ENCODE measurements at places on chromosomes 1 and 21.

DNA sequence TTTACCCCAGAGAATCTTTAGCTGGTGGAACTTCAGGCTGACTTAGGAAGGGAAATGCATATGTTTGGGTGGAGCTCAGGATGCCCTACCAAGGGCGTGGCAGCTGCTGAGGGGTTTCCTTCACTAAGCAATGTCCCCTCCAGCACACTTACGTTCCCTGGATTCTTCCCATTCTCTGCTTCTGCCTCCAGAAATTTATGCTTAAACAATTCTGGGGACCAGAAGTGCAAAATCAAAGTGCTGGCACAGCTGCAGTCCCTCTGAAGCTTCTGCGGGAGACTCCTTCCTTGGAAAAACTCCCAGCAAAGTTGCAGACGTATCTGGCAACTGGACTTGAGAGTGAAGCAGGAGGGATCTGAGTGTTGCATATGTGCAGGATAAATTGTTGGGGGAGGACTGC, 402.8 kb downstream of the PCP4 start:
- DNase-seq, result no peak

- no peak for DNase-seq
Observed at GRCh38 chr1:167763525-167764220, 41.9 kb downstream of the MPZL1 start.

DNA sequence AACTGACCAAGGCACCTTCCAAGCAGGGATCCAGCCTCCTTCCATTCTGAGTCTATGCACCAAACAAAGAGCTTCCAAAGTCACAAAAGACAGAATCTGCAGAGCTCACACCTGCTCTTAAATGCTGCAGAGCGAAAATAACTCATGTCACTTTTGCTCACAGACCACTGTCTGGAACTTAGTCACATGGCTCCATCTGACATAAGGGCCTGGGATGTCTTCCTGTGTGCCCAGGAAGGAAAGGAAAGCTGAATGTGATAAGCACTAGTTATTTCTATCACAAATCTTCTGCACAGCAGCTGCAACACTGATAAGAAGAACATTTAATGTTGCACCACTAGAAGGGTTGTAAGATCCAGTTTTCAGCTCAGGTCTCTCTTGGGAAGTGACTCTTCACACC, 39.5 kb upstream of the SGIP1 start:
- DNase-seq, result no peak

DNA sequence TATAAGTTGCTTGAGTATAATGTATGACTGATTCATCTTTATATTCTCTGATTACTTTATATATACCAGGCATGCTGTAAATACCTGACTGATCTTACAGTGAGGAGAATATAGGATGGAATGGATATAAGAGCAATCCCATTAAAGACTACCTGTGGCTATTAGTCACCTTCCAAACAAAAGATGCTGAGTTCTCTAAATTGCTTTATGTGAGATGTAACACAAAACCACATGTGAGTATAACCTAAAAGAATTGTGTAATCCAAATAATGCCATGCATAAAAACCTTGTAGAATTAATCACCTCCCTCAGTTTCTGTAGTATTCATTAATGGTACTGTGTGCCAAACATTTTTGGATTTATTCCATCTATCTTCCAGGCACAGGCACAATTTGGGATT, 134.6 kb upstream of the LRRC7 start:
- no peak for DNase-seq

GRCh38 chr1:173409613-173410012, 67.5 kb upstream of the PRDX6 start:
- DNase-seq, result no peak

DNA sequence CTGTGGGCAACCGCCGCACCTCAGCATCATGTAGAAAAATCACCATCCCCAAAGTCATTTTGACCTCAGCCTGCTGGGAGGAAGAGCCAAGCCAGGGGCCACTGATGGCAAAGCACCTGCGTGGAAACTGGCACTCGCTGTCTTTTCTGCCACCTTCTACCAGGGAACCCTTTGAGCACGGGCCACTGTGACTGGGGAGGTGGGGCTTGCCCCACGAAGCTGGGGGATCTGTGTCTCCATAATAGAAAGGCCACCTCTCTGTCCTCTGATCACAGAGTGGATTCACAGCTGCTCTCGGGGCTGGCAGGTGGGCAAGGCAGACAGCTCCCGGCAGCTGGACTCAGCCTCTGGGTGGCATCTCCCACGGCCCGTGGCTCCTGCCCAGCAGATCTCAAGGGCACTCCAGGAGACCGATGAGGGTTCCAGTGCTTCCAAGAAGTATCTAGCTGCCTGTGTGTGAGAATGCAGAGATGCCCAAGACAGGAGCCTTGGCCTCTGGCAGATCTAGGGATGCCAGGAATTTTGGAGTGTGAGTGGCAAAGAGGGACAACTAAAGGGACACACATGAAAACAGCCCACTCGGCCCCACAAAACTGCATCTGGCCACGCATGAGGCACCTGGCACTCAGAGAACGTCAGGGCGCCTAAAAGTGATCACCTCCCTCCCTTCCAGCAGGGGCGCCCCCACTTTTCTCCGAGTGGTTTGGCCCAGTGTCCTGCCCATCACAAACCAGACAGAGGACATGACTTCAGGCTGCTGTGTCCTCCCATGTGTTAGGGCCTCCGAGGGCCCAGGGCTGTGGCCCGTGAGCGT, 102.6 kb downstream of the PDE9A start:
- no peak for DNase-seq

GRCh38 chr1:1545946-1546737, 5.7 kb upstream of the TMEM240 start:
- DNase-seq, result no peak

GRCh38 chr1:210758761-210759160, 375.2 kb downstream of the KCNH1 start:
- no peak for DNase-seq

GRCh38 chr1:15110128-15110866, 43.2 kb upstream of the TMEM51 start:
- DNase-seq, result no peak

Data from activated T-cell treated with anti-CD3 and anti-CD28 coated beads for 4 hours (primary cell).